Left lobe of liver (tissue), 2 donors: ENCODE measurements at places on chromosomes 13 and 19. TPM values are rescaled to one million over a fixed set of nuclear protein-coding genes. Genes with fewer than 3 reads are reported as not detected.

Gene TTYH1
- 0.33 TPM for total RNA-seq

Gene STOML3
- total RNA-seq: not detected

Gene PCDH20
- 0.73 TPM for total RNA-seq

Gene KIR2DL3
- total RNA-seq: not detected

Gene PLIN5
- 136 TPM for total RNA-seq
